ENCODE measurements at places on chromosomes 5 and 9.

DNA sequence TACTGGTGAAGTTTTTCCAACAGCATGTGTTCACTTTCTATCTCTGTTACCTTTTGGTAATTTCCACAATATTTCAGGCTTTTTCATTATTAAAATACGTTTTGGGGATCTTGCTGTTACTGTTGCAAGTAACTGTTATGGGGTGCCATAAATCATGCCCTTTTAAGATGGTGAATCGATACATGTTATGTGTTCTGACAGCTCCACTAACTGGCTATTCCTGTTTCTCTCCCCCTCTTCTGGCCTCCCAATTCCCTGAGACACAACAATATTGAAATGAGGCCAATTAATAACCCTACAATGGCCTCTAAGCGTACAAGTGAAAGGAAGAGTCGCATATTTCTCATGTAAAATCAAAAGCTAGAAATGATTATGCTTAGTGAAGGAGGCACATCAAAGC, 13.1 kb upstream of the MSH3 start:
- H3K27ac ChIP-seq: no peak overlapping the region
- H3K4me3 ChIP-seq: no peak overlapping the region
- H3K4me1 ChIP-seq: no peaks in the 10 kb centered on the region
- no peak for DNase-seq

GRCh38 chr9:136520053-136520540, 25.8 kb downstream of the NOTCH1 start:
- H3K4me1 ChIP-seq: no peaks in the 10 kb centered on the region
- no peak overlapping the region for H3K27ac ChIP-seq
- H3K27me3 ChIP-seq: no peaks in the 10 kb centered on the region
- no peak overlapping the region for H3K4me3 ChIP-seq
- no peak for DNase-seq

GRCh38 chr5:83097689-83098231, 20.4 kb downstream of the XRCC4 start:
- DNase-seq: no peak
- H3K4me1 ChIP-seq: no peaks in the 10 kb centered on the region
- H3K27me3 ChIP-seq: no peaks in the 10 kb centered on the region
- H3K4me3 ChIP-seq: no peak overlapping the region

- no peak overlapping the region for H3K4me3 ChIP-seq
- H3K27me3 ChIP-seq: peaks cover 7% of the 10 kb centered on the region
- H3K4me1 ChIP-seq: no peaks in the 10 kb centered on the region
- DNase-seq: no peak
- H3K36me3 ChIP-seq: no peaks in the 10 kb centered on the region
Observed at GRCh38 chr5:174418809-174419539, 305.4 kb upstream of the MSX2 start.

DNA sequence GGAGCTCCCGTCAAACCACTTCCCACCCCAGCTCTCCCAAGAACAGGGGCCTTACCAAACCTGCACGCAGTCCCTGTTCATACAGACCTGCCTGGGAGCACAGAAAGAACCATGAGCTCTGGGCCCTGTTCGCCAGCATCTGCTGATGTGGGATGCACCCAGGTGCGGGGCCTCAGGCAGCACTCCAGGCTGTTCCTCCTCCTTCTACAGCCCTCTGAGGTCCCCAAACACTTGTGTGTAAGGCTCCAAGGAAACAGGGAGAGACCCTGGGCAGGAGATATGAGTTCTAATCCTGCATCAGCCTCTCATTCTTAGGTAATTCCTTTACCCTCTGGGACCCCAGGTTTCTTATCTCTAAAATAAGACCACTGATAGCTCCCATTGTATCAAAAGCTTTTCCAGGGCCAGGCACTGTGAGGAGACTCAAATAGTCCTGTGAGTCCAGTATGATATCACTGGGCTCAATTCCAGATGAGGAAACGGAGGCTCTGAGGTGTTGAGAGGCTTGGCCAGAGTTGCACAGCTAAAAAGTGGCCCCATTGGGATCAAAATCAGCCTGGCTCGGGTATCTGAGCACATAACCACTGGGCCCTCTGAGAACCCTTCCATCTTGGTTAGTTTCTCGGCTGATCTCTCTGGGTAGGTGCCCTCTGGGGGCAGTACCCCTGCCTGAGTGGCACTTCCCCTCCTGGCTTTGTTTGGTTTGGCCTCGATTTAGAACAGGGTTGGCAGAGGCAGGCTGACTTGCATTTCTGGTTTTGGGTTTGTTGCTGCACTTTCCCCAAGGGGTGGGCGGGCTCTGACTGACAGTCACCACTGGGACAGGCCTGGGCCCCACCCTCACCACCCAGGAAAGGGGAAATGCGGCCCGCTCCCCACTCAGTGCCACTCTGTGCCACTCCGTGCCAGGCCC, 116.8 kb downstream of the RGS3 start:
- no peaks in the 10 kb centered on the region for H3K27me3 ChIP-seq
- no peak for DNase-seq
- no peak overlapping the region for H3K4me3 ChIP-seq
- no peaks in the 10 kb centered on the region for H3K36me3 ChIP-seq

- no peak overlapping the region for H3K4me3 ChIP-seq
- no peaks in the 10 kb centered on the region for H3K27me3 ChIP-seq
- no peak overlapping the region for H3K27ac ChIP-seq
- no peak for DNase-seq
Observed at GRCh38 chr9:5470122-5470521, 19.8 kb downstream of the CD274 start.

DNA sequence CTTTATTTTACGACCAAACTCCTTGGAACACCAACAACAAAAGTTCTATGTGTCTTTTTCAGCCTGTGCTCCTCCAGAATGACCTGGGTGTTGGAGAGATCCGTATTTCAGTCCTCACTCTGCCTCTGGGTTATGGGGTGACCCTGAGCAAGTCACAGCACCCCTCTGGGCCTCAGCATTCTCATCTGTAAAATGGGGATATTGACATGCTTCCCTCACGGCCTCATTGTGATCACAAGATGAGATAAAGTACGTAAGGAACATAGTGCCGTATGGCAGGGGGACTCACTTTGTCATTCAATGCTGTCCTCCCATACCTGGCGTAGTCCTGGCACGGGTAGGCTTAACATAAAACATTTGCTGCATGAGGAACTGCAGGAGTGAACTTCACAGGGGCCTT, 123.0 kb upstream of the HAND1 start:
- H3K27me3 ChIP-seq: no peaks in the 10 kb centered on the region
- H3K27ac ChIP-seq: no peak overlapping the region
- no peak overlapping the region for H3K4me3 ChIP-seq
- H3K4me1 ChIP-seq: no peaks in the 10 kb centered on the region
- no peaks in the 10 kb centered on the region for H3K36me3 ChIP-seq
- no peak for DNase-seq

GRCh38 chr5:60183881-60184280, 290.4 kb upstream of the PDE4D start:
- no peak for DNase-seq
- no peaks in the 10 kb centered on the region for H3K4me1 ChIP-seq
- H3K27ac ChIP-seq: no peak overlapping the region
- H3K4me3 ChIP-seq: no peak overlapping the region
- H3K36me3 ChIP-seq: no peaks in the 10 kb centered on the region

- no peak overlapping the region for H3K4me3 ChIP-seq
- peaks cover 5% of the 10 kb centered on the region for H3K4me1 ChIP-seq
- H3K27me3 ChIP-seq: no peaks in the 10 kb centered on the region
- no peak for DNase-seq
Observed at GRCh38 chr9:38091310-38092199, 22.5 kb upstream of the SHB start.

- H3K27ac ChIP-seq: no peak overlapping the region
- DNase-seq: no peak
- H3K4me3 ChIP-seq: no peak overlapping the region
- H3K27me3 ChIP-seq: no peaks in the 10 kb centered on the region
- H3K4me1 ChIP-seq: no peaks in the 10 kb centered on the region
Observed at GRCh38 chr5:81579262-81579924, 171.5 kb downstream of the SSBP2 start.

DNA sequence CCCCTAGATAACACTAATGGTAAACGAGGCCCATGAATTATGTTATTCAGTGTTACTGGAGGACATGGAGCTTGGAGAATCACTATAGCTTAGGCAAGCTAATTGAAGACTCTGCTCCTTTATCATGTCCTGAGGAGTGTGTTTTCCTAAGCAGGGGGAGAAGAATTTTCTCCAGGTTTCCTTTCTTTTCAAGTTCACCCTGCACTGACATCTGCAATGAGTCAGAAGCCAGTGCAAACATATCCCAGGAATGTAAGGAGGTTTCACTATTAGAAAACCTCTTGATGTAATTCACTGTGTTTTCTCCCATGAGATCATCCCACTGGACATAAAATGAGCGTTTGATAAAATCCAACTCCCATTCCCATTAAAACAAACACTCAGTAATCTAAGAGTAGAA, 75.6 kb downstream of the DMRT2 start:
- no peak overlapping the region for H3K4me3 ChIP-seq
- H3K27me3 ChIP-seq: no peaks in the 10 kb centered on the region
- no peak for DNase-seq
- no peak overlapping the region for H3K27ac ChIP-seq
- H3K36me3 ChIP-seq: no peaks in the 10 kb centered on the region

- H3K4me3 ChIP-seq: no peak overlapping the region
- no peak overlapping the region for H3K27ac ChIP-seq
- H3K36me3 ChIP-seq: no peaks in the 10 kb centered on the region
- no peaks in the 10 kb centered on the region for H3K27me3 ChIP-seq
- no peaks in the 10 kb centered on the region for H3K4me1 ChIP-seq
Observed at GRCh38 chr9:133981958-133982681, 10.0 kb downstream of the VAV2 start.

- H3K4me3 ChIP-seq: no peak overlapping the region
- no peak for DNase-seq
- no peaks in the 10 kb centered on the region for H3K4me1 ChIP-seq
- H3K27ac ChIP-seq: no peak overlapping the region
- no peaks in the 10 kb centered on the region for H3K27me3 ChIP-seq
Observed at GRCh38 chr9:99162759-99163364, 57.9 kb downstream of the TGFBR1 start.

GRCh38 chr9:2026220-2026997, 11.3 kb downstream of the SMARCA2 start:
- H3K4me3 ChIP-seq: no peak overlapping the region
- peak overlapping the region; percentile 40 for H3K27ac ChIP-seq
- DNase-seq: no peak
- peaks cover 41% of the 10 kb centered on the region for H3K4me1 ChIP-seq
- H3K27me3 ChIP-seq: no peaks in the 10 kb centered on the region

GRCh38 chr9:112050544-112051475, 124.3 kb downstream of the SUSD1 start:
- H3K4me1 ChIP-seq: peaks cover 4% of the 10 kb centered on the region
- no peak overlapping the region for H3K4me3 ChIP-seq
- H3K27me3 ChIP-seq: no peaks in the 10 kb centered on the region

- no peaks in the 10 kb centered on the region for H3K4me1 ChIP-seq
- H3K27me3 ChIP-seq: no peaks in the 10 kb centered on the region
- H3K36me3 ChIP-seq: no peaks in the 10 kb centered on the region
- H3K4me3 ChIP-seq: no peak overlapping the region
Observed at GRCh38 chr5:158758675-158759074, 341.0 kb downstream of the EBF1 start.

- H3K4me3 ChIP-seq: peak overlapping the region; percentile 97
- DNase-seq: no peak
- no peaks in the 10 kb centered on the region for H3K36me3 ChIP-seq
- H3K27ac ChIP-seq: peak overlapping the region; percentile 83
- peaks cover 4% of the 10 kb centered on the region for H3K4me1 ChIP-seq
Observed at GRCh38 chr9:36037549-36038122, 923 bp downstream of the RECK start.

- no peaks in the 10 kb centered on the region for H3K27me3 ChIP-seq
- peak overlapping the region; percentile 49 for H3K27ac ChIP-seq
- H3K36me3 ChIP-seq: no peaks in the 10 kb centered on the region
- H3K4me3 ChIP-seq: no peak overlapping the region
- no peaks in the 10 kb centered on the region for H3K4me1 ChIP-seq
Observed at GRCh38 chr9:16645970-16646369, 224.5 kb downstream of the BNC2 start.

DNA sequence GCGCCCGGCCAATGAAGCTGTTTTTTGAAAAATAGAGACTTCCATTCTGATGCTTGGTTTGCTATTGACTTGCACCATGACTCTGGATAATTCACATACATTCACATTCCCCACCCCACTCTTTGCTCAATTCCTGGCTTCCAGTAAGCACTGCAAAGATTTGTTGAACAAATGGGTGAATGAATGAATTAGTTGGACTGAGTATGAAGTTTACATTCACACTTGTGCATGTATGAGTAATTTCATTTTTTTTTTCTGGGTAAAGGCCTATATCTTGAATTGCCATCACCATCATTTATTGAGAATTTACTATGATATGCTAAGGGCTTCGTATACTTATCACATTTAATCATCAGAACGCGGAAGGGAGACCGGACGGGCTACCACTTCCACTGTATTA, 13.8 kb upstream of the CCDC69 start:
- no peaks in the 10 kb centered on the region for H3K36me3 ChIP-seq
- peaks cover 11% of the 10 kb centered on the region for H3K4me1 ChIP-seq
- H3K27me3 ChIP-seq: no peaks in the 10 kb centered on the region
- H3K4me3 ChIP-seq: no peak overlapping the region
- DNase-seq: no peak

GRCh38 chr9:21758540-21758939, 43.9 kb upstream of the MTAP start:
- H3K36me3 ChIP-seq: no peaks in the 10 kb centered on the region
- no peak overlapping the region for H3K4me3 ChIP-seq
- DNase-seq: no peak
- H3K4me1 ChIP-seq: no peaks in the 10 kb centered on the region
- H3K27ac ChIP-seq: no peak overlapping the region

DNA sequence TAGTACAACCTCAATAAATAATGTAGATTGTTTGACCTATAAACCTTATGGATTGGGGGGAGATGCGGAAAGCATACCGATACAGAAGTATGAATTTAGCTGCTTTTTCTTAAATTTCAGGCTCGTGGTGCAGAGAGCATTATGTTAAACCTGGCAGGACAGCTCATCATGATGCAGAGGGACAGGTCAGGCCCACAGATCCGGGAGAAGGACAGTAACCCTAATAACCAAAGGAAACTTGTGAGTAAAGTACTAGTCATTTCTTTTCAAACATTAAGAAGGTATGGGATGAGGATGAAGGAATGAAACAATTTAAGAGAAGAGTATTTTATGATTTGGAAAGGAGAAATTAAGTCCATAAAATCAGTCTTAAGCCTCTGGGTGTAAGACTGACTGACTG, 70.5 kb downstream of the ERMP1 start:
- H3K27ac ChIP-seq: no peak overlapping the region
- no peaks in the 10 kb centered on the region for H3K36me3 ChIP-seq
- no peaks in the 10 kb centered on the region for H3K27me3 ChIP-seq
- H3K4me3 ChIP-seq: no peak overlapping the region

- H3K4me3 ChIP-seq: no peak overlapping the region
- no peaks in the 10 kb centered on the region for H3K27me3 ChIP-seq
- no peaks in the 10 kb centered on the region for H3K36me3 ChIP-seq
- DNase-seq: no peak
- no peaks in the 10 kb centered on the region for H3K4me1 ChIP-seq
- H3K27ac ChIP-seq: no peak overlapping the region
Observed at GRCh38 chr9:38082446-38083287, 13.6 kb upstream of the SHB start.

DNA sequence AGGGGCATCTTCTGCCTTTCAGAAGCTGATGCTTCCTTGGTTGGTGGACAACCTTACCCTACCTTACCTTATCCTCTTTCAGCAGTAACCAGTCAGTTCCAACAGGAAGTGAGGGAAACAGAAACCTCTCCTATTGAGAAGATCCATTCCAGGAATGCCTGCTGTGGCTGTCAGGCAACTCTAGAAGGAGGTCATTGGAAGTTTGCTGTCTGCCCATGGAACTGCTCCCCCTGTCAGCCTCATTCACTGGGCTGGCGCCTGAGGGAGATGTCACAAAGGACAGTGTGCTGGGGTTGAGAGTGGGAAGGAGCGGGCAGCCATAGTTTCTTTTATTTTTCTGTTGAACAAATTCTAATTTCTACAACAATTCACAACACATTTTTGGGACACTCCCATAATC, 54.7 kb downstream of the IRX1 start:
- no peaks in the 10 kb centered on the region for H3K36me3 ChIP-seq
- H3K4me1 ChIP-seq: no peaks in the 10 kb centered on the region
- H3K27ac ChIP-seq: no peak overlapping the region
- H3K27me3 ChIP-seq: no peaks in the 10 kb centered on the region

Measured in uterus (tissue), 4 donors.